ENCODE measurements at places on chromosomes 16 and 17. TPM values are rescaled to one million over a fixed set of nuclear protein-coding genes. Genes with fewer than 3 reads are reported as not detected.

The GLTPD2 gene
- total RNA-seq, result not detected

GRCh38 chr17:2724784-2725164, 13.2 kb upstream of the CLUH start:
- peak; percentile 64 for DNase-seq

The CDH16 gene
- total RNA-seq, result 0.04 TPM

The ALOX15B gene
- 0.31 TPM for total RNA-seq

DNA sequence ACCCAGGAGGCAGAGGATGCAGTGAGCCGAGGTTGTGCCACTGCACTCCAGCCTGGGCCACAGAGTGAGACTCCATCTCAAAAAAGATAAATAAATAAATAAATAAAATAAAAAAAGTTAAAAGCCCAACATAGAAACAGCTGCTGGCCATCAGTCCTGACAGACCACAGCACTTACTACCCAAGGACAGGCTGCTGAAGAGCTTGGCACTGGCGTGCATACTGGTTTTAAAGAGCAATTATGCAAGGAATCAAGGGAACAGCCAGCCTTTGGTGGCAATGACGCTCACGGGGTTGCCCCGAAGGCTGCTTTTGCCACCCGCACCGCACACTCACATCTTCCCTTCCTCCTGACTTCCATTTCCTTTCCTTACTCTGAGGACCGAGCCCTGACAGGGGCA, 4.2 kb downstream of the PLD6 start:
- DNase-seq, result no peak

GRCh38 chr17:45263477-45263860, 1.6 kb upstream of the SPATA32 start:
- DNase-seq, result no peak

DNA sequence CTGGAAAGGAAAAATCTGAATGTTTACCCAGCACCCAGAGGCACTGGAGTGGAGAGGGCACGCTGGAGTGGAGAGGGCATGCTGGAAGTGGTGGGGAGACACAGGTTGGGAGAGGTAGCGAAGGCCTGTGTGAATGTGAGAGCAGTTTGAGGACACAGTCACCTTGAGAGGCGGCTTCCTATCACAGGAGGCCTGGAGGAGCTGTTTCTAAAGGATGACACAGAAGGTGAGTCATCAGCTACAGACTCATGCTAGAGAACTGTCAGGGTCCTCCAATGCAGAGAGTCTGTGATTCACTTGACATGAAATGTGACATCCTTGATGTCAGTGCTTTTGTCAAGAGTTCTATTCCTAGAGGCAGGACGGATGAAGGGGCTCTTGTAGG, 13.8 kb downstream of the CTRL start:
- DNase-seq, result no peak

The PROCA1 gene
- total RNA-seq, result 0.80 TPM

GRCh38 chr17:80831491-80831890, 160.2 kb upstream of the CHMP6 start:
- DNase-seq, result no peak

The VAC14 gene
- total RNA-seq, result 19.5 TPM

DNA sequence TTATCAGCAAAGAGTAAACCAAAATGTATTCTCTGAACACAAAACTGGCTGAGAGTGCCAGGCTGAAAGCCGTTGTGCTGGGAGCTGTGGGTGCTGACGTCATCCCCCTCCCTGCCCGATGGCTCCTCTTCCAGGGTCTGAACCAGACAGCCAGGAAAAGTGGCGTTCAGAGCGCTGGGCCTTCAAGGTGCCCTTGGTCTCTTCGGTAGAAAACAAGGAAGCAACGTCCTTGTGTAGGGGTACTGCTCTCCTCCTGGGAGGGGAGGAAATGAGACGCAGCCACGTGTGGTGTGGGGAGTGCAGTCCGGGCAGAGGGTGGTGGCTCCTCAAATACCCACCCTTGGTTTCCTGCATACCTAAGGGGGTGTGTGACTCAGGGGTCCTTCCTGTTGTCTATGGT, 394.7 kb downstream of the SEC14L1 start:
- DNase-seq, result no peak

DNA sequence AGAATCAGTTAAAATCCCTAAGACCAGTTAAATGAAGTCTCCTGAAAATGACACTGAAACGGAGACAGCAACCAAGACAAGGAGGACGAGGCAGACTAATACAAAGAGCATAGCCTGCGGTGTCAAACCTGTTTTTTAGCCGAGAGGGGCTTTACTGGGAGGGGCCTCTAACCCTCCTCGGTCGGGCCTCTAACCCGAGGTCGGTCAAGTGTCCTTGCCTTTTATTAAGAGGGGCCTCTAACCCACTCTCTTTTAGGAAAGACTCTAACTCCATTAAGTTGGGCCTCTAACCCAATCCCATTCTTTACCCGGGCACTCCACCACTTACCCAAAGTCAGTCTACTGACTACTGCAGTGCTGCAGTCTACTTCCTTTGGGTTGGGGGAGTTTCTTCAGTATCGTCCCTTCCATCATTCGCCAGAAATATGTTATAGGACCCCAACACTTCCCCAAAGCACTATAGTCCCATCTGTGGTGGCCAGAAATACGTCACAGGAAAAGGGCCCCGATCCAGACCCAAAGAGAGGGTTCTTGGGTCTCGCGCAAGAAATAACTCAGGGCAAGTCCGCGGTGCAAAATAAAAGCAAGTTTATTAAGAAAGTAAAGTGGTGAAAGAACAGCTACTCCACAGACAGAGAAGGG, 39.2 kb upstream of the ARL4D start:
- DNase-seq, result no peak

GRCh38 chr16:65099607-65100006, 22.3 kb downstream of the CDH11 start:
- no peak for DNase-seq

DNA sequence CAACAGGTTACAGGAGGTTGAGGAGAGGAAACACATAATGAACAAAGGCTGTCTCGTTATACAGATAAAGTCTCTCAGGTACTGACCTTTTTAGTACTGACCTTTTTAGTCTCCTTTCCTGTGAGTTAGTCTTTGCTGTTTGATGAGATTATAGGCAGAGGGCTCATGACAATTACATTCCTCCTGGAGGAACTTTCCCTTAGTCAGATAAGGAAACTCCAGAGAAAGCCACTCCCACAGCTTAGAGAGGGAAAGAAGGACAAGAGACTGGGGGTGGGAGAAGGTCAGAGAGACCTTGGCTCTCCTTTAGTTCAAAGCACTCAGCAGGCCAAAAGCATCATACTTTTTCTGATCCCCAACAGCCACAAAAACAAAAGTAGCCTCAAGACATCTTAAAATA, 15.3 kb upstream of the PSMD7 start:
- DNase-seq, result no peak

The TMEM132E gene
- 0.80 TPM for total RNA-seq

The QPRT gene
- 57.1 TPM for total RNA-seq

GRCh38 chr16:71896764-71897368, 1.5 kb downstream of the IST1 start:
- DNase-seq, result no peak

- DNase-seq, result no peak
These were observed 159.8 kb upstream of the SDK2 start for GRCh38 chr17:73803964-73804435.

DNA sequence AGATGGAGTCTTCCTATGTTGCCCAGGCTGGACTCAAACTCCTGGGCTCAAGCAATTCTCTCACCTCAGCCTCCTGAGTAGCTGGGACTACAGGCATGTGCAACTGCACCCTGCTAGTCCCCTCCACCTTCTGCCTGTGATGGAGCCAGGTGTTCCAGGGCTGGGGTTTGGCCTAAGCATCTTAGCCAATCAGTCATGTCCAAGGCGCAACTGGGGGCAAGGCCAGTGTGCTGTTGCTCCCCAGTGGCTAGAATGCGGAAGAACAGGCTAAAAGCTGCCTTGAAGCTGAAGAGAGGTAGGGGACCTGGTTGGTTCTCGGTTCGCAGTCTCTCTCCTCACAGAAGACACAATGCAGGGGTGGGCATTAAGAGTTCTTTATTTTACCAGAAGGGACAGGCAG, 18.6 kb downstream of the FLOT2 start:
- no peak for DNase-seq

DNA sequence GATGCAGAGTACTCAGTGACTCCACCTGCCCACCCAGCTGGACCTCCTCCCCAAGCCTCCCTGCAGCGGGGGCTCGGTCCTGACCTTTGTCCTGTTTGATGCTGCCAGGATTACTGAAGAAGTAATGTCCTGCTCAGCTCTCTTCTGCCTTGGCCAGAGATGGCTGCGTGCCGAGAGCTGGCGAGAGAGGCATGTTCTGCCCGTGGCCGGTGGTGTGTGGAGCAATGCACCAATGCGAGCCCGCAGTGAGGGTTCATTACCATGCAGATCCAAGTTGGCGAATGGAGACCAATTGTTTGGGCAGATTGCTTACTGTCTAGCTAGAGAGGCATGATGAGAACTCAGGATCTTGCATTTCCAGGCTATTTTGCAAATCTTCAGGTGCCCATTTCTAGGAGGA, 248.9 kb downstream of the ENGASE start:
- DNase-seq, result no peak

The ARHGDIG gene
- 1.0 TPM for total RNA-seq

DNA sequence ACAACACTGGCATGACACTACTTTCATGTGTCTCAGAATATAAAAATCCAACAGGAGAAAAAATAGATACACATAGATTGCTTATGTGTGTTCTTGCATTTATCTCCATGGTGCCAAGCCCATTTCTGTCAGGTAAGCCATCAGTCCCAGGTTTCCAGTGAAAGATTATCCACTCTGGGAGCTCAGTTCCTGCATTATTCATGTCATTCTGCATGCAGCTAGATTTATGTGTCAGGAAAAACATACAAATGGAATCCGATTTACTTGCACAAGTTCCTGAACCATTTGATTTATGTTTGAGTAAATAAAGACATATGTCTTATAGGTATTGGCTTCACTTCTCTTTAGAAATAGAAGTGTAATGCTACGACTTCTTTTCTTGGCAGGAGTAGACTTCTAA, 569.7 kb downstream of the KCNJ2 start:
- DNase-seq, result no peak

The STX1B gene
- 0.66 TPM for total RNA-seq

- peak; percentile 85 for DNase-seq
These were observed 82.3 kb downstream of the NT5M start for GRCh38 chr17:17385491-17385890.

GRCh38 chr17:69357701-69358100, 30.8 kb upstream of the ABCA5 start:
- DNase-seq, result no peak

The ABCC3 gene
- 0.27 TPM for total RNA-seq

DNA sequence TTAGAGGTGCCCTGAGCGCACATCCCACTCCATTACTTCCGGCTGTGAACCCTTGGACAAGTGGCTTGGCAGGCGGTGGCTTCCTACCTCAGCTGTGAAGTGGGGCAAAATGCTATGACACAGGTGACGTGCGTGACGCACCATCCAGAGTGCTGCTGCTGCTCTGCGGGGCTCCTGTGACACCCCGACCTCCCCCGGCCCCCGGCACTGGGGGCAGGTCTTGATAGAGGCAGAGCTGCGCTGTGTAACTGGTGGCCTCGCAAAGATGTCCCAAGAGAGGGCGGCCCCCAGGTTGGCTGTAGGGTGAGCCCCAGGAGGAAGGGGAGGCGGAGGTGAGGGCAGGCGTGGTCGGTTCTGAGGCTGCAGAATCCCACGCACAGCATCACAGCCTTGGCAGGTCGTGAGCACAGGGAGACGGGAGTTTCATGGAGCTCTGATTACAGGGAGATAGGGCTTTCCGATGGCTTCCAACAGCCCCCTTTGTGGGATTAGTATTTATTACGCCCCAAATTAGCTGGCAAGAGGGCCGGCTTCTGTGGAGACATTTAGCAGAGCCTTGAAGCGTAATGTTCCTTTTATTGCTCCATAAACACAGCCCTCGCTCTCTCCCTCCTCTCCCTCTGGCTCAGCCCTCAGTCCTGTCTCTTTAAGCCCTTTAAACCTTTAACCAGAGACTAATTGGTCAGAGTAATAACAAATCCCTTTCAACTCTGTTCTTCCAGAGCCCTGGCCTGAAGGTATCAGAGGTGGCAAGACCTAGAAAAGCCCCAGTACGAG, 328.1 kb downstream of the C16orf95 start:
- DNase-seq, result no peak

GRCh38 chr16:88074041-88074440, 122.8 kb downstream of the BANP start:
- DNase-seq, result no peak

- DNase-seq, result peak; percentile 30
These were observed 44.3 kb downstream of the FZD2 start for GRCh38 chr17:44601539-44601938.

The METRNL gene
- 33.6 TPM for total RNA-seq

DNA sequence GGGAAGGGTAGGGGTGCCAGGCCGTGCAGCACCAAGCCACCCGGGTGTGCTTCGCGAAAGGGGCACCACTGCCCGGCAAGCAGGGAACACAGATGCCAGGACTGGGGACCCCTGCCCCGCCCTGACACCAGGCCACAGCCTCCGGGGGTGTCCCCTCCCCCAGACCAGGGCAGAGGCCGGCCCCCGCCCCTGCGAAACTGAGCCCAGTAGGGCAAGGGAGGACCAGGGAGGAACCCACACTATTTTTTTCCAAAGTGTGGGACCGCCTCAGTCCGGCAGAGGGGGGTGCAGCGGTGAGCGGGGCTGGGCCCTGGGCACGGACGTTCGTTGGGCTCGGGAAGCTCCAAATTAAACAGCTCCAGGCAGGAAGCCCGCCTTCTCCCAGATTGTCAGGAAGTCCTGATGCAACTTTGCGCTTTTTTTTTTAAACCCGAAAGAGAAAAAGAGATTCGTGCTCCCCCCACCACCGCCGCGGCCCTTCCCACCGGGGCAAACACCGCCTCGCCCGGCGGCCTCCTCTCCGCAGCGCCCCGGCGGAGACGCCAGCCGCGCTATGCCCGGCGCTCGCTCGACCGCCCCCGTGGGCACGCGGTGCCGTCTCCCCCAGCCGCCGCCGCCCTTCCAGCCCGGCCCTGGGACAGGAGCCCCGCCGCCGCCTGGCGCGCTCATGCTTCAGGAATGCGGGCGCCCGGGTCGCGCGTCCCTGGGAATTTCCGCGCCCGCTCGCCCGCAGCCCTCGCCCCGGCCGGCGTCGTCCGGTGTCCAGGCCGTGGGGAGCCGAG, 755 bp downstream of the PIEZO1 start:
- peak; percentile 86 for DNase-seq
